ENCODE measurements at places on chromosomes 4 and X. TPM values are rescaled to one million over a fixed set of nuclear protein-coding genes. Genes with fewer than 3 reads are reported as not detected.

CT45A3 gene
- total RNA-seq, result not detected

SHROOM2 gene
- total RNA-seq, result 4.3 TPM

DNA sequence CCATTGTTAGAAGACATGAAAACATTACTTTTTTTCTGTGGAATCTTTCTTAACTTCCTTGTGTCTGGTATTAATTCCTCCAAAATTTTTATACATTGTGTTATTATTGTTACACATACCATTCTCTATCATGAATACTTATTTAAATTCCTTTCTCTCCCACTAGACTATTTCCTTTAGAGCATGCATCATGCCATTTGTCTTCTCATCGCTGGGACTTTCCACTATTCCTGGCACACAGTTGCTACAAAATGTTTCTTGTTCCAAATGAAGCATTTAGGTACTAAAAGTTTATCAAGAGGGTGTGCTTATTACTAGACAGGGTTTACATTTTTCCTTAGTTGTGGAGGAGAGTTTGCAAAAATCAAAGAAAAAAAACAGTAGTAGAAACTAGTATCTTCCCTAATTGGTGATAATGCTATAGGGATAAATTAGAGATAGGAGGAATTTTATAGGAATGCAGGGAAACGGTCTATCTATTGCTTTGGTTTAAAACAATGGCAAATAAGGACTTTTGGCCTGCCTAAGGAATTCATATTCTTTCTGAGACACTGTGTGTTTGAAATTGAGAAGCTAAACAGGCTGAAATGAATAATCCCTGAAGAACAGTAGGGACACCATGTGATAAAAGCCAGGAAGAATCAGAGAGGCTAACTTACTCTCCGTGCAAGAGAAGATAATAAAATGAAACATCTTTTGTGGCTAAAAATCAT lies 187.5 kb upstream of the TBC1D9 start:
- DNase-seq, result peak; percentile 60

DNA sequence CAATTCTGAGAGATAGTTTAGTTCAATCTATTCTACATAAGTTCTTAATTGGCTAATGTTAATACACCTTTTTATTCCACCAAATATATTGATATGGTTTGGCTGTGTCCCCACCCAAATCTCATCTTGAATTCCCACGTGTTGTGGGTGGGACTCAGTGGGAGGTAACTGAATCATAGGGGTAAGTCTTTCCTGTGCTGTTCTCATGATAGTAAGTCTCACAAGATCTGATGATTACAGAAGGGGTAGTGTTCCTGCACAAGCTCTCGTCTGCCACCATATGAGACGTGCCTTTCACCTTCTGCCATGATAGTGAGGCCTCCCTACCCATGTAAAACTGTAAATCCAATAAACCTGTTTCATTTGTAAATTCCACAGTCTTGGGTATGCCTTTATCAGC lies 11.3 kb downstream of the PPA2 start:
- DNase-seq, result no peak

MAN2B2 gene
- total RNA-seq, result 12.1 TPM

- no peak for DNase-seq
These were observed 25.8 kb downstream of the ZNF630 start for GRCh38 chrX:48045410-48046311.

- no peak for DNase-seq
These were observed 147.8 kb downstream of the PAPSS1 start for GRCh38 chr4:107572281-107572680.

DNA sequence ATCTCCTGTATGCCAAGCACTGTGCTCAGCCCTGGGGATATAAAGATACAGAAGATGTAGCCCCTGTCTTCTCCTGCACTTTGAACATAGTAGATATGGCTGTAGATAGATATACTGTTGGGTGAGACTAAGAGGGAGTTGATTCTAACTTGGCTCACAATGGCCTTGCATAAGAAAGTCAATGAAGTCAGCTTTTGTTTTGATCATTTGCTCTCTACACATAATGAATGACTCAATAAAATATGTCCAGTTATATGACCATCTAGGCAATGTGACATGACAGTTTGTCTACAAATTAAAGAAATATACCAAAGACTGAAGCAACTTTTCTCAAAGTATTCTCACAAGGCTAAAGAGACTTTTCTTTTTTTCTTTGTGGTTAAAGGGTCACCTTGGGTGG lies 147.6 kb upstream of the DIPK2B start:
- no peak for DNase-seq

CWH43 gene
- not detected for total RNA-seq

DNA sequence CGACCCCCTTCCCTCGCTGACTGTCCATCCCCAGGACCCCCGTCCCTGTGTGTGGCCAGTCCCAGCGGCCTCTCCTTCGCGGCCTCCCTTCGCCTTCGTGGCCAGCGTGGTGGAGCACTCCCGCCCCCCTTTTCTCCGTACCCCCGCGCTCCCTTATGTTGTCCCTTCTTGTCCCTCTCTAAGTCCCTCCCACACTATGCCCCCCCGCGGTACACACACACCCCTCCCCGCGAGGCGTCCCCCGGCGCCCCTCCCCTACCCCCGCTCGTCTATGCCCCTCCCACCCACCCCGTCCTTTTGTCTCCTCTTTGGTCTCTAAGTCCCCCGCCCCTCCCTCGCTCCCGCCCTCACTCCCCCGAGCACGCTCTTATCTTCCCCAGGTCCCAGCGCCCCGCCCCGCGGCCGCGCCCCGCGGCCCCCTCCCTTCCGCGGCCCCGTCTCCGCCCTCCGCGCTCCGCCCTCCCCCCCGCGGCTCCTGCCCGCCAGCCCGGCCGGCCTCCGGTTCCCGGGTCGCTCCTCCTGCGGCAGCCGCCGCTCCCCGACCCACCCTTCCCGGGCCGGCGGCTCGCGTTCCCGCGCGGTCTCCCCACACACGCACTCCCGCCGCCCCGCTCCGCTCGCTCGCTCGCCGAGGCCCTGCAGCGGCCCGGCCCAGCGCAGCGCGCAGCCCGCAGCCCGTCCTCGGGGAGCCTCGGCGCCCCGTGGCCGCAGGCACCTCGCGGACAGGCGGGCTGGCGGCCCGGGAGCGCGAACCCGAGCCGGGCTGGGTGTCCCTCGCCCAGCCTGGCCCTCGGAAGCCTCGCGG lies 26.3 kb downstream of the UTP14A start:
- peak; percentile 93 for DNase-seq

ADH1A gene
- total RNA-seq, result not detected

RBM47 gene
- 0.13 TPM for total RNA-seq

- no peak for DNase-seq
These were observed 23.4 kb upstream of the ZFP42 start for GRCh38 chr4:187972135-187972534.

DNA sequence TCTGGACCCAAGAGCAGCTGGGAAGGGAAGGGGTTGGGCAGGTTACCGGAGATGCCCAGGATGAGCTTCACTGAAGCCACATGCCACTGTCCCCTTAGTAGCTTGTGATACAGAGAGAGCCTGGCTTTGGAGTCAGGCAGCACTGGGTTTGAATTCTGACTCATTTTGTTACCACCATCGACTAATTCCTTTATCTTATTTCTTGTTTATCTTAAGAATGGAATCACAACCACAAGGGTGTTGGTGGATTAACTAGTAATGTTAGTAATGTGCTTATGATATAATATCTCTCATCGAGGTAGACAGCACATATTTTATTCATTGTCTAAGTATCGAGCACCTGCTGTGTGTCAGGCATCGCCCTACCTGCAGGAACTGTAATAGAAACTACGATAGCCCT lies 17.7 kb upstream of the STX18 start:
- no peak for DNase-seq

- no peak for DNase-seq
These were observed 34.0 kb upstream of the BRS3 start for GRCh38 chrX:136453771-136454170.

DNA sequence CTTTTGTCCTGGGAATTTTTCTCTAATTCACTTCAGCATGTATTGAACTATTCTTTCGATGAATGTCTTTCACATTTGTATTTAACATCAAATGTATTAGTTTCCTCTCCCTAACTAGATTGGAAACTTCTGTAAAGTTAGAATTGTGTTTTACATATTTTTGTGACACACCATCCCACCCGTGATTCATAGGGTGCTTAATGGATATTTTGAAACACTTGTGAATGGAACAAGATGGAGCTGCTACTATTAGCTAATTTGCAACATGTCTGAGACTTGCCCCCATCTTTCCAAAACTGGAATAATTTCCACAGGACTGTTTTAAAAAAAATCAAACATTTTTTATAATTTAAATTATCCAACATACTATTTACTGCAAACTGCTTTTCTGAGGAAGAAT lies 30.2 kb upstream of the GNPDA2 start:
- DNase-seq, result no peak

CYLC1 gene
- not detected for total RNA-seq

DNA sequence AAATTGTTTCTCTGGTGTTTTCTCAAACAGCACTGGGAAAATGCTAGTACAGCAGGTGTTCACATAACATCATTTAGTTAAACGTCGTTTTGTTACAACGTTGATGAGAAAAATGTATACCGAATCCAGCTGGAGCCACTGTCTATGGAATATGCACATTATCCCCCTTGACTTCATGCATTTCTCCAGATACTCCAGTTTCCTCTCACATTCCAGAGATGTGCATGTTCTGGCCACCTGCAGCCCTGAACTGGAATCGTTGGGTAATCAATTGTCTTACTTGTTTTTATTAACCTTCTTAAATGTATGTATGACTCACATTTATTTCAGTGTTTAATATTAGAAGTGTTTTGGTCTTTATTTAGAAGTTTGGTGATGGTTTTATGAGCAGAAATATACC lies 18.4 kb upstream of the ODAM start:
- no peak for DNase-seq

C4orf36 gene
- 0.41 TPM for total RNA-seq

SLC10A4 gene
- not detected for total RNA-seq

DNA sequence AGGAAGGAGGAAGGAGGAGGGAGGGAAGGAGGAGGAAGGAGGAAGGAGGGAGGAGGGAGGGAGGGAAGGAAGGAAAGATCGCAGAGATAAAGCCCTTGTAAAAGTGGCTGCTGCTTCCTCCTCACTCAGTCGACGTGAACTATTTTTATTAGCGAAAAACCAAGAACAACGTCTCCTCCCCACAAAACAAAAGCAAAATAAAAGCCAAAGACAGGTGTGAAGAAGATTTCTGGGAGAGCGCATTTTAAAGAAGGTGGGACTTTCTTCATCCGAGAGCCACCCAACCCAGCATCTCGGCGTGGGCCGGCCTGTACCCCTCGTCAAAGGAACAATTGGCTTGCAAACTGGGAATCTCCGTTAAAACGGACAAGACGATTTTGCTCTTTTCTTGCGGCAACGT lies 40.7 kb upstream of the ASMTL start:
- no peak for DNase-seq

DNA sequence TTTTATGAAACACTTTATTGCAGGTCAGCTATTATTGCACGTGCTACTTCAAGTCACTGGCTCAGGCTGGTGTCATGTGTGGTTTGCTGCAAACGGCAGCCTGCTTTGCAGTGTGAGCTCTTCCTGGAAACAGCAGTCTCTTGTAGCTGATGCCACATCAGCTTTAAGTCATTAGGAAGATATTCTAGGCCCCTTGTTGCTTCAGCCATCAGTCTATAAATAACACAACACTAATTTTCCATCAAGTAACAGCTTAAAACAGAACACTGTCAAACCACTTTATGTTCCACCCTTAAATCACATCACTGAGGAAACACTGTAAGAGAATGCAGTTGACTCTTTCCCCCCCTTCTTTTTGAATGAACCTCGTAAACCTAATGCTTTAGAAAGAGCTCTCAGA lies 93.8 kb downstream of the GATB start:
- DNase-seq, result no peak

DNA sequence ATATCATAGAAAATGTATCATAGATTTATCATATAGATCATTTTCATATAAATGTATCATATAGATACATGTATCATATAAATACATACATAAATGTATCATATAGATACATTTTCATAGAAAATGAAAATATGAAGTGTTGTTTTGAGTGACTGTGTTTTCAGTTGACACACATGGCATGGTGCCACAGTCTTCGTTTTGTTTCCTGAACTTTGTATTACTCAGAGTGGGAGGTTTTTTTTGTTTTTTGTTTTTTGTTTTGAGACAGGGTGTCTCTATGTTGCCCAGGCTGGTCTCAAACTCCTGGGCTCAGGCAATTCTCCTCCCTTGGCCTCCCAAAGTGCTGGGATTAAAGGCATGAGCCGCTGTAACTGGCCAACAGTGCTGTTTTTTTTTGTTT lies 3.9 kb downstream of the RBM10 start:
- DNase-seq, result no peak

SHROOM3 gene
- 22.5 TPM for total RNA-seq

- DNase-seq, result no peak
These were observed 285.9 kb upstream of the ARSJ start for GRCh38 chr4:114265342-114265741.

DNA sequence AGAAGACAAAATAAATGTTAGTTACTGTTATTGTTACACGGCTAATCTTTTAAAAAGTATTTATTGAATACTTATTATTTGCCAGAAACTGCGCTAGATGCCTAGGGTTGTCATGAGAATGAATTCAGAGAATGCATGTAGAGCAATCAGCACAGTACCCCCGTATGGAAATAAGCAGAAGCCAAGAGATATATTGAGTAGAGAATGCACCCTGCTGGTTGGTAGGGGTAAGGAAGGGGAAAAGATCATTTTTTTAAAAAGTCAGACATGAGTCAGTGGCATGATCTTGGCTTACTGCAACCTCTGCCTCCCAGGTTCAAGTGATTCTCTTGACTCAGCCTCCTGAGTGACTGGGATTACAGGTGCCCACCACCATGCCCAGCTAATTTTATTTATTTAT lies 13.1 kb upstream of the DRP2 start:
- DNase-seq, result no peak

FREM3 gene
- not detected for total RNA-seq

- no peak for DNase-seq
These were observed 99.4 kb upstream of the PUDP start for GRCh38 chrX:7247346-7247745.

GRCh38 chr4:16217300-16218051 lies 8.8 kb downstream of the TAPT1 start:
- no peak for DNase-seq

PABPC1L2A gene
- not detected for total RNA-seq

GRCh38 chrX:154384284-154384892 lies 5.3 kb downstream of the EMD start:
- no peak for DNase-seq

- no peak for DNase-seq
These were observed 2595.3 kb downstream of the ARAP2 start for GRCh38 chr4:33649015-33649414.

DNA sequence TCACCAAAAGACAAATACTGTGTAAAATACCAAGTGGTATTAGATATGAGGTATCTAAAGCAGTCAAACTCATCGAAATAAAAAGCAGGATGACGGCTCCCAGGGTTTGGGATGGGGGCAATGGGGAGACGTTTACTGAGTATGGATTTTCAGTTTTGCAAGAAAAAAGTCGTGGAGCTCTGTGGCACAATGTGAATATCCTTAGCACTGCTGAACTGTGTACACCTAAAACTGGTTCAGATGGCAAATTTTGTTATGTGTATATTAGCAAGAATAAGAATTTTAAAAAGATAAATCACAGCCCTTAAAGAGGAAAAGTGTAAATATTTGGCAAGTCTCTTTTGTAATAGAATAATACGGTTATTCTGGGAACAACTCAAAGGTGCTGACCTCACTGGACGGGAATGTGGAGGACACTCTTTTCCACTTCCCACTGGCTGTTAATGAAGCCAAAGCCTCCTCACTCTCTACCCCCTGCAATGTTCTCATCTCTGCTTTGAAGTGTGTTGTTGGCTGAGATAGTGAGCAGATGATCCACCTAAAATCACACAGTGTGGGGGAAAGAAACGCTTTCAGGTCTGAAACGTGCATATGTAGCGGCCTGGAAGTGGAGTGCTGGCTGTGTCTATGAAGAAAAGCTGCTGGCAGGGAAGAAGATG lies 49.2 kb downstream of the SEL1L3 start:
- DNase-seq, result peak; percentile 84

DMRTC1 gene
- total RNA-seq, result not detected

Measured in SJSA1 (cell line).